ENCODE measurements at places on chromosomes 6 and 20. TPM values are rescaled to one million over a fixed set of nuclear protein-coding genes. Genes with fewer than 3 reads are reported as not detected.

Gene CDH26
- total RNA-seq = 0.29 TPM

Gene CHRNA4
- total RNA-seq = not detected

Gene FAM217A
- total RNA-seq = not detected

- no peak for DNase-seq
These were observed 48.8 kb downstream of the ZFP64 start for GRCh38 chr20:52142757-52143156.

- peak; percentile 97 for DNase-seq
These were observed 343.0 kb downstream of the CDKAL1 start for GRCh38 chr6:20877008-20877937.

DNA sequence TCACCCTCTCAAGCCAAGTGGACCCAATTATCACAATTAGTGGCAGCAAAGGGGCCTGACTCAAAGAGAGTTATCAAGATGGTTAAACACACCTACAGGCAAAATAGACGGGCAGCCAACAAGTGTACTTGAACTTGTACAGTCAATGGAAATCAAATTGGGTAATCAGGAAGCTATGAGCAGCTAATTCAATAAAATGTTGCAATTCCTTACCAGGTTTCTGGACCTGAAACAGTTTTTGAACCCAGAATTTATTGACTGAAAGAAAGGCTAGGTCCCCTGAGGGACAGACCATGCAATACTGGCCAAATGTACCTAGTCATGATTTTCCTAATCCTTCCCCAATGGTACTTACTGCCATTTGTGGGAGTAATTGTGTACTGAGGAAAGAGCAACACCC, 679.8 kb downstream of the EPM2A start:
- no peak for DNase-seq
